ENCODE measurements at places on chromosomes 1 and 21.

DNA sequence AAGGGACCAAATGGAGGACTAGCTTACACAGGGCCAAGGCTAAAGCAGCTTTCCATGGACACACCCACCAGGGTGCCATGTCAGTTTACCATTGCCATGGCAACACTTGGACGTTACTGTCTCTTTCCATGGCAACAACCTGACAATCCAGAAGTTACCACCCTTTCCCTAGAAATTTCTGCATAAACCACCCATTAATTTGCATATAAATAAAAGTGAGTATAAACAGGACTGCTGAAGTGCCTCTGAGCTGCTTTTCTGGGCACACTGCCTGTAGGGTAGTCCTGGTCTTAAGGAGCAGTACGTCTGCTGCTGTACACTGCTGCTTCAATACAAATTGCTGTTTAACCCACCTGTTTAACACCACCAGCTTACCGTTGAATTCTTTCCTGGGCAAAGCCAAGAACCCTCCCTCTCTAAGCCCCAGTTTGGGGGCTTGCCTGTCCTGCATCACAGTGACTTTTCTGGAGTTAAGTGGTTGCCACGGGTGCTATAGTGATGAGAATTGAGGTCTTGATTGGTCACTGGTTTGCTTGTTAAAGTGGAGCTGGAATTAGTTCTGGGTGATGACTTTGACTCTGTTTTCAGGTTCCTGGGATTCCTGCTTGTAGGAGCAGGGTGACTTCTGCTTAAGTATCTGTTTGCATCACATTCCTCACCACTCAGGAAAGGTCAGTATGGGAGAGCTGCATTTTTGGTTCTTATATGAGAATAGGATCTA is 83.2 kb downstream of the CLDN17 start:
- no peak for DNase-seq

GRCh38 chr1:20493839-20494608 is 8.0 kb upstream of the CAMK2N1 start:
- DNase-seq: peak; percentile 74

DNA sequence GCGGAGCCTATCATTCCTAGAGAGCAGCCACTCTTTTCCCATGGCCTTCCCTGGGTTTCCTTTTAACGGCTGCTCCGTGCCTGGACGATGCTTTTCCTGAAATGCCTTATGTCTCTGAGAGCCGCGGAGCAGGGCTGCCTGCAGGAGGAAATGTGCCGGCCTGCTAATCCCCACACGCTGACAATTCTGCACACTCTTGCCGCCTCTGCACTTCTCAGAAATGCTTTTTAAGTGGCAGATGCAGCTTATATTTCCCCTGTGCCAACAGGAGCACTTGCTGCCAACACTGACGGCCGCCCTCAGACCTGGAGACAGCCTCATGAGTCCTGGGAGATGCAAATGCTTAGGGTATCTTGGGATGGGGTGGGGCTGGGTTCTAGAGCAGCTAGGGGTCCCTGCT is 253.2 kb downstream of the GRIK3 start:
- no peak for DNase-seq

GRCh38 chr1:224205438-224205840 is 22.4 kb downstream of the DEGS1 start:
- peak; percentile 49 for DNase-seq

GRCh38 chr1:22341791-22342605 is 109.7 kb upstream of the ZBTB40 start:
- no peak for DNase-seq

- DNase-seq: no peak
Measured at GRCh38 chr1:66761221-66761620, 9.0 kb downstream of the DYNLT5 start.

GRCh38 chr21:38861056-38861455 is 55.3 kb downstream of the ETS2 start:
- DNase-seq: no peak

DNA sequence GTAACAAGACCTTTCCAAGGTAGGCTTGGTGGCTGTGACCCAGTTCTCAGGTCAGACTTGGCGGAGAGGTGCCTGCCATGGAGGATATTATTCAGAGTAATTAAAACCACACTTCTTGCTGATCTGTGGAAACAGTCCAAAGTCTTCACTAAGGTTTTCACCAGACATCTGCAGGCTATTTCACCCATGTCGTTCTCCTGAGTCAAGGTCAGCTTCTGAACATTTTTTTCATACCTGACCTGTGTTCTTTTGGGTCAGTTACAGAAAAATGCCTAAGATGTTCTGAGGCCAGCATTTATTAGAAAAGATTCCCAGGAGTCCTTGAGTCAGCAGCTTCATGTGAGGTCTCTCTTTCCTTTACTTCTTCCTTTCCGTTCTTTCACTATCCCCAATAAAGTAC is 54.9 kb downstream of the RGL1 start:
- peak; percentile 49 for DNase-seq

DNA sequence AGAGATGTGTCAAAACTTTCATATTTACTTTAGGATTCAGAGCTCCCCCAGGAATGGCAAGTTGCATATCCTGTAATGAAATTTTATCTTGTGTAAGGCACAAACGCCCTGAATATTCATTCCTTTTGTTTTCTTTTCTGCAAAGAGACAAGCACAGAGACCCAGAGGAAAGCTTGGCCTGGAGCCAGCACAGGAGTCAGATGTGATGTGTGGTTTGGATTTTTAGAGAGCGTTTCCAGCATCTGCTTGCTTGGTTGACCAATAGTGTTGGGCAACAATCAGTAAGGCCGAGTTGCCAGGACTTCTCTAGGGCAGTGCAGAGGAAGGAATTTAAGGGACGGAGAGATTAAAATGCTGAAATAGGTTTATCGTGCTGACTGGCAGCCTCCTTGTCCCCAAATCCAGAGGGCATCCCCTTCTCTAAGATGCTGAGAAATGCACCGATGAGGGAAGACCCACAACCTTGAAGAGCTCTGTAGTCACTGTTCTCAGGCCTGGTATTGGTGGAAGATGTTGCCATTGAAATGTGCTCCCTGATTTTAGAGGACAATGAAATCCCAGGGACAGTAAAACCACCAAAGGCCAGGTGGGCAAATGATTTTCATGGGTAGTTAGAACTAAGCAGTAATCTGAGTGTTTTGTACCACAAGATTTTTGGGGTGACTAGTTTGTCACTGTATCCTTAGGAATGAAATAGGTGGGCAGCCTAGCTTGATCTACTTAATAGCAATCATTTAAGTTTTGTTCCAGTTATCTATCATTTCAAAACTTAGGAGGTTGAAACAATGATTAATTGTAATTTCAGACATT is 37.9 kb upstream of the RHOU start:
- peak; percentile 80 for DNase-seq

- peak; percentile 86 for DNase-seq
Measured at GRCh38 chr1:154419620-154420571, 14.8 kb downstream of the IL6R start.

GRCh38 chr1:39663559-39663958 is 8.3 kb downstream of the NT5C1A start:
- no peak for DNase-seq

DNA sequence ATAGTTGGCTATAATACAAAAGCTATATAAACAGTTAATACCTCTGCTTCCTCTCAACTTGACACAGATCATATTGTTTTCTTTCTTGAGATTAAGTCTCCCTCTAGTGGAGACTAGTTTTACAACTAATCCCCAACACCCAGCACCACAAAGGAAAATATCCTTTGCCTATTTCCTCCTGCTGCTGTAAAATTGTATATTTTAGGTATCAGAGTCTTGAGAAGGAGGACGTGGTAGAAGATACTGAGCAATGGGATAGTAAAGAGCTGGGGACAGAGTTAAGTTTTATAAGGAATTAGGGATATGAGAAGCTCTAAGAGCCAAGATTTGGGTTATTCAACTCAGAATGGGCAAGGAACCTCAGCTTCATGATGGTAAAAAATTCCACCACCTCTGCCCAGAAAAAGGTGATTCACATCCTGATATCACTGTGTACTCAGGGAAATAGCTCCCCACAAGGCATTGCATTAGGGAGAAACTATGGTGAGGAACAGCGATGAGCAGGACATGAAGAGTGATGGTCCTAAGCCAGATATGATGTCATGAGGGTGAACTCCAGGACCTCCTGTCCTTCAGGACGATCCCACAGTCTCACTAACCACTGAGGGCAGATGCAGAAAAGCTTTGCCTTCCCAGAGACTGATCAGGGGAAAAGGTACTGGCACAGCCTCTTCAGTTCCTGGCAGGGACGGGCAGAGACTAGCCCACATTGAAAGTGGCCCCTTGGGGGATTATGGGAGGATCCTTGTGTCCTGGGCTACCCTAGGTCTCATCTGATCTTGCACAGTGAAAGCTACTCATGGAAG is 14.7 kb upstream of the CFAP126 start:
- DNase-seq: no peak

- no peak for DNase-seq
Measured at GRCh38 chr21:15052459-15052763, 12.4 kb downstream of the NRIP1 start.

- no peak for DNase-seq
Measured at GRCh38 chr1:31366796-31367195, 6.1 kb downstream of the FABP3 start.

DNA sequence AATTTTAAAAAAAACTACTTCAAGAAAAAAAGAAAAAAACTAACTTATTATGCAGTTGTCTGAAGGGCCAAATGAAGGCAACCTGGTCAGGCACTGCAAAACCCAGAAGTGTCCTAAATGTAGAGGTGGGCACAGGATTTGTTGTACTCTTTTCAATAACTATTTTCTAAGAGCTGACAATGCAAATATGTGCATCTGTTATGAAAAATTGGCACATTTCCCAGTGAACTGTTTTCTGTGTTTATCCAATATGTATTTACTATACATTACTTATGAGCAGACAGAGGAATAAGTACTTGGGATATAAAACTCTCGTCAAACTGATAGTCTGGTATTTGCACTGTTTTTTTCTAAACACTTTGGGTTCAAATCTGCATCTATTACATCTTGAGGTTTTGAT is 188.0 kb upstream of the C21orf91 start:
- DNase-seq: no peak

GRCh38 chr1:24996983-24997893 is 67.2 kb upstream of the RUNX3 start:
- no peak for DNase-seq

GRCh38 chr1:41192456-41193178 is 49.5 kb downstream of the SCMH1 start:
- no peak for DNase-seq

DNA sequence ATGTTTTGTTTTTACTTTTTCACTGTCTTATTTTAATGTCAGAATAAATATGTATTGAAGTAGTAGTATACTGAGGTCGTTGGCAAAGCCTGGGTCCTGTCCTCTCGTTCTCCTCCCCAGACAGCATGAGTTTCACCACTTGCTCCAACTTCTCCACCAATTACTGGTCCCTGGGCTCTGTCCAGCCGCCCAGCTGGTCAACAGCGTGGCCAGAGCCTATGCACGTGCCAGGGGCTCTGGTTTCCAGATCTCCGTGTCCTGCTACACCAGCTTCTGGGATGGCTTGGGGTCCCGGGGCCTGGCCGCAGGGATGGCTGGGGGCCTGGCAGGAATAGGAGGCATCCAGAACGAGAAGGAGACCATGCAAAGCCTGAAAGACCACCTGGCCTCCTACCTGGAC is 19.3 kb downstream of the PTPN14 start:
- no peak for DNase-seq

DNA sequence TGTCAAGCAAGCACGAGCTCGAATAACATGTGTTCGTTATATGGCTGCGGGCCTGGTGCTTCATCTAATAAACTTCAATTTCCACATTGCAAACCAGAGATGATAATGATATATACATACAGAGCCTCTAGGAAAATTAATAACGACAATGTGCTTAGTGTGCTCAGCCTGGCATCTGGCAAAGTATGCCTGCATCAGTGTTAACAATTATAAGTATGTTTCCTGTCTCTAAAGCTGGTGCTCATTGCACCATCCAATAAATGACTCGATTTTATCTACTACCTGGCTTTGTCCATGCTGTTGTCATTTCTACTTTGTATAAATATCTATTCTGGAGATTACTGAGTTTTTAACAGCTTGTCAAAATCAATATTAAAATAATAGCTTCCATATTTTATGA is 1402.6 kb downstream of the MRPL39 start:
- DNase-seq: no peak

GRCh38 chr1:67134695-67135094 is at the start of gene C1orf141:
Gene C1orf141, minus strand, starts transcription at chr1:67134970. Its CDS starts 7,730 bp downstream, at chr1:67127240.
- DNase-seq: peak; percentile 1

DNA sequence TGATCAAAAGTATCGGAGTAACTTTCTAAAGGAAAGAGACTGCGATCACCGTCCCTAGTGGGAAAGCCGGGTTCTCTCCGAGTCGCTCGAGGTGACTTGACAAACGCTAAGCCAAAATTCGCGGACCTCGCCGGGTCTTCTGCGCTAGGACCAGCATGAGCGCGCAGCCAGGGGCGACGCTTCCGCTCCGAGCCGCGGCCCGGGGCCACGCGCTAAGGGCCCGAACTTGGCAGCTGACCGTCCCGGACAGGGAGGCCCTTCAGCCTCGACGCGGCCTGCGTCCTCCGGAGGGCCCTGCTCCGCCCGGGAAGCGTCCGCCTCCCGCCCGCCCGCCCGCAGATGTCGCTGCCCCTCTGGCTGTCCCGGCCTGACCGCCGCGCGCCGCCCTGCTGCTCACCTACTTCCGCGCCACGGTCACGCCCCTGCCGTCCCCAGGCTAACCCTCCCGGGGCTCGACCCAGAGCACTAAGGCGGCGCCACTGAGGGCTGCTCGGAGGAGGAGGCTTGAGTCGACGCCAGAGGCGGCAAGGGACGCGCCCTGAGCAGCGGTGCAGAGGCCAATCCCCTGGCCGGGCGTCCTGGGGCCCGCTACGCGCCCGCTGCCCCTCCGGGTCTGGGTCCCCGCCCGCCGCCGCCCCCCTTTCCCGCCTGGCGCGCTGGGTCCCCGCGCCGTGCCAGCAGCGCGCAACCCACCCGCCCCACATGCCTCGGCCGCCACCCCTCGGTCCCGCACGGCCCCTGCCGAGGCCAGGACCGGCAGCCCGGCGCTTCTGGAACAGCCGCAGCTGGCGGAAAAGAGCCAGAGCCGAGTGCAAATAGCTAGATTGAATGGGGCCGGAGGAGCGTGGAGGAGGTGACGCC is 896 bp upstream of the DUSP10 start:
- DNase-seq: peak; percentile 79

- no peak for DNase-seq
Measured at GRCh38 chr1:40094466-40095110, 2.5 kb downstream of the PPT1 start.

GRCh38 chr1:14661222-14661621 is 62.7 kb downstream of the KAZN start:
- DNase-seq: peak; percentile 28

- DNase-seq: no peak
Measured at GRCh38 chr1:233337505-233337904, 10.0 kb downstream of the MAP3K21 start.

- no peak for DNase-seq
Measured at GRCh38 chr1:214364386-214364785, 83.4 kb downstream of the SMYD2 start.

- DNase-seq: no peak
Measured at GRCh38 chr1:114178936-114179335, 25.3 kb upstream of the SYT6 start.

DNA sequence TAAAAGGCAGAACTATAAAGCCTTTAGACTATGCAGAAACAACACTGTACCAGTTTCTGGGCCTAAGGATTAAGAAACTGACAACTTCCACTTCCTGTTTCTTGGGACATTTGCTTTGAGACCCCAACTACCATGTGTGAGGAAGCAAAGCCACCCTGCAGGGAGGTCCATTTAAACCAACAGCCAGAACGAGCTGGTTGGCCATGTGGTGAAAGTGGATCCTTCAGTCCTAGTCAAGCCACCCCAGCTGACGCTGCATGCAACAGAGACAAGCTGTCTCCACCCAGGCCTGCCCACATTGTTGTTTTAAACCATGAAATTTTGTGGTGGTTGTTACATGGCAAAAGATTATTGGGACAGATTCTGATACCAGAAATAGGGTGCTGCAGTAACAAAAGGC is 31.8 kb upstream of the SLFNL1 start:
- DNase-seq: no peak
